ENCODE measurements at places on chromosomes 1 and 21.
A peak's percentile ranks its signal among the peaks of the same experiment; 100 is the strongest.

GRCh38 chr1:194447636-194448035 is 1261.2 kb upstream of the B3GALT2 start:
- no peak for DNase-seq

DNA sequence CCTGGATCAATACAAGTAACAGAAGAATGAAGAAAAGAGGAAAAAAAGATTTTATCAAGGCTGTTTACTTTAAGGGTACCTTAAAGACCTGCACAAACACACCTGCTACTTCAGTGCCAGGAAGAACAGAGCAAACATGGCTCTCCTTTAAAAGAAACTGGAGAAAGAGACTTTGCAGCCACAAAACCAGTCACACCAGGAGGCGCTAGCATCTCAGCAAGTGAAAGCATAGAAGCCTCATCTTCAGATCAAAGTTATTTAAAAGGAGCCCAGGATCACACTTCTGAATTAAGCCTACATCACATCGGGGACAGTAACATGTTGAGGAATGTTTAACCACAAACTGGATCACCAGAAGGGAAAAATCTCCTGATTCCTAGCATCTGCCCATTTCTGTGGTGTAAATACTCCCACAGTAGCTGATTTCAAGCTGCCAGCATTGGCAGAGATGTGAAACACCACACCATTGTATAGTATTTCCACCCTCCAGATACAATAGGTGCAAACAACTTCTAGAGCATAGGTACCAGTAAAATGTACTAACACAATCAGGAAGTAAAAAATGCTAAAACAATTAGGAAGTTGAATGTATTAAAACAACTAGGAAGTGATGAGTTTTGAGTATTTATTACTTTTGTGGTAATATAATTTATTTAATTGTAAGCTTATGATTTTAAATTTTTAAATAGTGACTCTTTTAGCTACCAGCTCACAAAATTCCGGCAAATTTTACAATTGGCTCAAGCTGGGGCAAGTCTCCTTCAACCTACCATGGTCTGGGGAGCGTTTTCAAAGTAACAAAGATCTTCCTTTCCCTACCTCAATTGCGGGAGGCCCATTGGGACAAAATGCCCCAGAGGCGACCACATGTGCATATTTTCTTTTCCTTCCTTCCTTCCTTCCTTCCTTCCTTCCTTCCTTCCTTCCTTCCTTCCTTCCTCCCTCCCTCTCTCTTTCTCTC is 105.3 kb upstream of the CLDN14 start:
- no peak for DNase-seq

GRCh38 chr21:31659286-31659535 is 282 bp upstream of the SOD1 start:
- no peak for DNase-seq

- DNase-seq, result no peak
Observed at GRCh38 chr1:76079475-76080227, 5.1 kb downstream of the ST6GALNAC3 start.

- DNase-seq, result no peak
Observed at GRCh38 chr1:169086603-169087455, 19.7 kb upstream of the ATP1B1 start.

- DNase-seq, result no peak
Observed at GRCh38 chr1:77954521-77954920, 24.4 kb downstream of the FUBP1 start.

GRCh38 chr1:16267690-16268180 is 30.8 kb upstream of the CPLANE2 start:
- DNase-seq, result no peak

DNA sequence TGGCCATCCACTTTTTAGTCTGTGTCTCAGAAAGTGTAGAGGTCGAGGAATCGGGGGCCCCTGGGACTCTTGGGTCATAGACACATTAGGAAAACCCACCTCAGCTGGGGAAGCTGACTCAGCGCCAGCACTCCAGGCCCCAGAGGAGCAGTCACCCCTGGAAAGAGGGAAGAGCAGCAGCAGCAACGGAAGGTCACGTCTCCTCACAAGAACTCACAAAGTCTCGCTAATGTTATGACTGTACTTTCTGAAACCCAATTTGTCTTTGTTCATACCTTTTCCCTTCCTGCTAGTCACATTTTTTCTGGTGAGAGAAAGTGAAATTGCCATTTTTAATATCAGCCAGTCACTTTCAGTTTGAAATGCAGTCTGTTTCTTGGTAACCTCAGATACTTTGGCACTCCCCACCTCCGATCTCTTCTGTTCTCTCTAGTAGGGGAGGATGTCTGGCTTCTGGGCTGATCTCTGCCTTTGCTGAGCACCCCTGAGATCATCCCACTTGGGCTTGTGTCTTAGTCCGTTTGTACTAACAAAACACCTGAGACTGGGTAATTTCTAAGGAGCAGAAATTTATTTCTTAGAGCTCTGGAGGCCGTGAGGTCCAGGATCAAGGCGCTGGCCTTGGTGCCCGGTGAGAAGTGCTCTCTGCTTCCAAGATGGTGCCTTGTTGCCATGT is 6.0 kb upstream of the NLRP3 start:
- peak; percentile 55 for DNase-seq

DNA sequence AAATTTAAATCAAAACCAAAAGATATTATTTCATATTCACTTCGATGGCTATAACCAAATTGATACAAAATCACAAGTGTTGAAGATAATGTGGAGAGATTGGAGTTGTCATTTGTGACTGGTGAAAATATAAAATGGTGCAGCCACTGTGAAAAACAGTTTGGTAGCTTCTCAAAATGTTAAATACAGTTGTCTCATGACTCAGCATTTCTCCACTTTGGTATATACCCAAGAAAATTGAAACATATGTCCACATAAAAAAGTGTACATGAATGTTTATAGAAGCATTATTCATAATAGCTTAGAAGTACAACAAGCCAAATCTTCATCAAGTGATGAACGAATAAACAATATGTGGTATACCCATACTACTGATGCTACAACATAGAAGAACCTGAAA is 318.5 kb downstream of the BRINP3 start:
- no peak for DNase-seq

GRCh38 chr1:165435801-165436200 is 9.1 kb downstream of the RXRG start:
- DNase-seq, result no peak

DNA sequence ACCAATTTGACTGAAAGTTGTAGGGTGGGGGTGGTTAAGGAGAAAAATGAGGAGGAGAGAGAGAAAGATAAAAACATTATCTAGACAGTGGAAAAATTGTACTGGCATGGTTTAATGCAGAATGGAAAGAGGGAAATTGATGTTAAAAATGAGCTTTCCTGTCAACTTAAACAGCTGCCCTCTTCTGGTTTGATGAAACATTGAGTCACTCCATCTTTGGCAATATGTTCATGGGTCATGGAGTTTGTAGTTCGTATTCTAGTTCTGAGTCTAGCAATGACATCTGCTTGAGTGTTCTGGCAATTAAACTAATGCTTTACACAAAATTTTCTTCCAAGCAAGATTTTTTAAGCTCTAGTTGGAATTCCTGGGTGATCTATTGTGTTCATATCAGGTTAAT is 9.6 kb downstream of the ZNF648 start:
- DNase-seq, result no peak

- DNase-seq, result no peak
Observed at GRCh38 chr1:145795257-145795881, 28.5 kb downstream of the RNF115 start.

GRCh38 chr1:63922848-63923247 is 149.0 kb downstream of the ROR1 start:
- no peak for DNase-seq

DNA sequence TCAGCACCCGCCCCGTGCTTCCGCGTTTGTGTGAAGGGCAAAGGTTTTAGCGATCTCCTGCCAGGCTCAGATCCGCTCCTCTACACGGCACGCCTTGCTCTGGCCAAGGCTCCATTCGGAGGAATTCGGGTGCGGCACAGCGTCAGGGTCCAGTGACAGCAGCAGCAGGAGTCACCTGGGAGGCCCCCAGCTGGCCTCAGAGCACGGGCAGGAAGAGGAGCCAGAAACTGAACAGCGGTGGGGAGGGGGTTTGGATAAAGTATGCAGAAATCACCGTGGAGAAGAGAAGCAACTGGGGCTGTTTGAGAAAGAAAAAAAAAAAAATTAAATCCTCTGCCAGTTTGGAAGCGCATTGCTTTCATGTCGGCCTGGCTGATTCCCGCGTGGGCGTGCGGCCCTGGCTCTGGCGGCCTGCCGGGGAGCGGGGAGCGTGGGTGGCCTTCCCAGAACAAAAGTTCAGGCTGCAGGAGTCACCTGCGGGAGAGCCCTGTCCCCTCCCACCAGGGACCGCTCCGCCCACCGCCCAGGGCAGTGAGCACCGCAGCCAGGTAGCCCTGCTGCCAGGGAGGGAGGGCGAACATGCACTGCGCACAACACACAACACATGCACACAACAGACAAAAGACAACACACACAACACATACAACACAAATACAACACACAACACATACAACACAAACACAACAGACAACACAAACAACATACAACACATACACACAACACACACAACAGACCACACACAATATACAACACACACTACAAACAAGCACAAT is 107.6 kb downstream of the ETS2 start:
- no peak for DNase-seq

Measured in GM19239 (cell line).